Glutamatergic neuron (in vitro differentiated cells): ENCODE measurements at places on chromosomes 11 and 22.
A peak's percentile ranks its signal among the peaks of the same experiment; 100 is the strongest.

DNA sequence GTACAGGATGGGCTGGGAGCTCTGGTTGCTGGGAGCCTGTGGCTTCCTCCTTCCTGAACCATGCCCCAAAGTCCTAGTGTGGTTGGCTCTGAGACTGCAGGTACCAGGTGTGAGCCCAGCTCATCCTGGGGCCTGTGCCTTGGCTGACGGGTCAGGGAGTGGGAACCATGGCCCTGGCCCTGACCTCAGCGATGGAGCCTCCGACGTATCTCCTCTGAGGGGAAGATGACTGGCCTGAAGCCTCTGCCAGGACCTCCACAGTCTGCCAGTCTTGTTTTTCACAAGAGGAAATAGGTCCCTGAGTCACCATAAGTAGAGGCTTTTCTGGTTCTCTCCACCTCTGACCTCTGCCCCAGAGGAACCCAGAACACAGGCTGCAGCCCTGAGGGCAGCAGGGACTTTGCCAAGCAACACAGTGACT is 3.4 kb downstream of the RCE1 start:
- peaks cover 6% of the 10 kb centered on the region for H3K4me1 ChIP-seq
- H3K27me3 ChIP-seq = peaks cover 12% of the 10 kb centered on the region
- H3K4me3 ChIP-seq = no peak overlapping the region

GRCh38 chr11:45301537-45302246 is 15.6 kb upstream of the SYT13 start:
- H3K27me3 ChIP-seq = peaks cover 6% of the 10 kb centered on the region
- peaks cover 2% of the 10 kb centered on the region for H3K4me1 ChIP-seq
- no peak overlapping the region for H3K27ac ChIP-seq
- H3K4me3 ChIP-seq = no peak overlapping the region
- no peaks in the 10 kb centered on the region for H3K36me3 ChIP-seq

DNA sequence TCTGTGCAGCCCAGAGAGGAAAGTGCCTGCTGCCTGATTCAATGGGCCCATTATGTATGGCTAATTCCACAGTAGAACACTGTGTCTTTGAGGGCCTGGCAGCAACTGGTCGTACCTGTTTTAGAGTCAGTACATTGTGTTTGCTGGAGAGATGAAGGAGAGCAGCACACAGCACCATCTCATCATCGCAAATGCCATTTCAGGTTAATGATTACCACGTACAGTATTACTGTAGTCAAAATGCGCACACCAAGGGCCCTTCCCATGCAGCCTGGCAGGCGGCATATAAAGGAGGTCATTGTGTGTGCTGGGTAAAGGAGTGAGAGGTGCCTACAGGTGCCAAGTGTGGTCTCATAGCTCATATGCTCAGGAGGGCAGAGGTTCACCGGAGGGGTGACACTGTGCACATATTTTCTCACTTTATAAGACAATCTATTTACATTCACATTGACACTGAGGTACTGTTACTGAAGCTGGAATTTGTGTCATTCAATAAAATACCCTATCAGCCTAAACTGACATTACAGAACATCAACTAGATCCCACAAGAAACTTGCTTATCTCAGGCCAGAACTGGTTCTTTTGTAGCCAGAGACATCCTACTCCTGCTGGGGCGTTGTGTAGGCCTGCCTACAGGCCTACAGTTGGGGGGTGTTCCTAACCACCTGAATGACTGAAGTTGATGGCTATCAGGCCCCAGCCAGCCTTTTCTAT is 90.4 kb downstream of the APIP start:
- H3K4me3 ChIP-seq = no peak overlapping the region
- H3K27me3 ChIP-seq = no peaks in the 10 kb centered on the region
- no peak overlapping the region for H3K27ac ChIP-seq
- DNase-seq = no peak
- no peaks in the 10 kb centered on the region for H3K36me3 ChIP-seq
- no peaks in the 10 kb centered on the region for H3K4me1 ChIP-seq

- DNase-seq = no peak
- no peak overlapping the region for H3K27ac ChIP-seq
- no peaks in the 10 kb centered on the region for H3K27me3 ChIP-seq
- H3K36me3 ChIP-seq = no peaks in the 10 kb centered on the region
- H3K4me1 ChIP-seq = no peaks in the 10 kb centered on the region
Measured at GRCh38 chr22:24845041-24845898, 39.3 kb downstream of the SGSM1 start.

- H3K27me3 ChIP-seq = peaks cover 7% of the 10 kb centered on the region
- peak overlapping the region; percentile 15 for H3K4me3 ChIP-seq
- DNase-seq = peak; percentile 8
- peak overlapping the region; percentile 73 for H3K27ac ChIP-seq
Measured at GRCh38 chr22:43859176-43859575, 3.1 kb downstream of the SULT4A1 start.

DNA sequence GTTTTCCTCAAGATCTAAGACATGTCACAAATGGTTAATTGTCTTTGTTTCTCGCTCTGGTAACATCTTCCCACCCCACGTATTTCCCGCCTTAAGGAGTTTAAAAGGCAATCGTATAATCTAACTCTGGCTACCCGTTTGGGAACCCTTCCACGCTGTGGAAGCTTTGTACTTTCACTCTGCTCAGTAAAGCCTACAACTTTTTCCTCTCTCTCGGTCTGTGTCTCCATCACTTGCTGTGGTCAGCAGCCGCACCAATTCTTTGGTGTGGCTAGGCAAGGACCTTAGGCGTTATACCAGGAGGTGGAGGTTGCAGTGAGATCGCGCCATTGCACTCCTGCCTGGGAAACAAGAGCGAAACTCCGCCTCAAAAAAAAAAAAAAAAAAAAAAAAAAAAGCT is 1430.1 kb downstream of the LRRC4C start:
- H3K27me3 ChIP-seq = no peaks in the 10 kb centered on the region
- no peak overlapping the region for H3K27ac ChIP-seq
- no peak overlapping the region for H3K4me3 ChIP-seq
- no peak for DNase-seq

GRCh38 chr11:7612661-7613393 is 60.5 kb downstream of the CYB5R2 start:
- DNase-seq = no peak
- no peak overlapping the region for H3K27ac ChIP-seq
- no peaks in the 10 kb centered on the region for H3K27me3 ChIP-seq
